ENCODE measurements at places on chromosomes 5 and 9. TPM values are rescaled to one million over a fixed set of nuclear protein-coding genes. Genes with fewer than 3 reads are reported as not detected.

Gene PCDHGA10
- 1.2 TPM for total RNA-seq

DNA sequence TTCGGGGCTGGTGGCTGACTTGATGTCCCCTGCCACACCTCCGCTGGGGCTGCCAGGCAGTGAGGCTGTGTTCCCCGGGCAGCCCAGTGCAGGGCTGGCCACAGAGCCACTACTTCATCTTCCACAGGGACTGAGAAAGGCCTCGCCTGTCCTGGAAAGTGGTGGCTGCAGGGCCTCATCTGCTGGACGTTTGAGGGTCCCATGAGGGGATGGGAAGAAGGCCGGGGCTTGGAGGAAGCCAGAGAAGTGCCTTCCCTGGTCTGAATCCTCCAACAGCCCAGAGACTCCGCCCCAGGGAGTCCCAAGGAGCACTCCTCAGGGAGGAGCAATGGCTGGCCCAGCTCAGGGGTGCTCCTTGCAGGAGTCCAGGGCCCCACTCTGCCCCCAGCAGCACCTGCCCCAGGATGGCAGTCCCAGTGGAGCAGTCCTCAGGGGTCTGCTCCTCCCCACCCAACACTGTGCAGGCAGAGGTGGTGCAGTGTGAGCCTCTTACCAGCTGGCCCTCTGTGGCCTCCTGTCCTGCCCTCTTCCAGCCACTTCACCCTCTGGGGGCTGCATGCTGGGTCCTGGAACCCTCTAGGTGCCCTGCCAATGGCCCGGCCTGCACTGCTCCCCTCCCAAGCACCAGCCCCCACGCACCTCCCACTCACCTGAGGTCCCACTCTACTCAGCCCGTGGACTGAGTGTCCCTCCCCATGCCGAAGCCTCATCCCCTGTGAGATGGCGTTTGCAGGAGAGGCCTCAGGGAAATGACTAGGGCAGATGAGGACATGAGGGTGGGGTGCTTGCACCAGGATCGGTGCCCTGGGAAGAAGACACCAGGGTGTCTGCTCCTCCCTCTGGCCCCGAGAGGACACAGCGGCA lies 47.3 kb upstream of the COL5A1 start:
- no peak for DNase-seq

DNA sequence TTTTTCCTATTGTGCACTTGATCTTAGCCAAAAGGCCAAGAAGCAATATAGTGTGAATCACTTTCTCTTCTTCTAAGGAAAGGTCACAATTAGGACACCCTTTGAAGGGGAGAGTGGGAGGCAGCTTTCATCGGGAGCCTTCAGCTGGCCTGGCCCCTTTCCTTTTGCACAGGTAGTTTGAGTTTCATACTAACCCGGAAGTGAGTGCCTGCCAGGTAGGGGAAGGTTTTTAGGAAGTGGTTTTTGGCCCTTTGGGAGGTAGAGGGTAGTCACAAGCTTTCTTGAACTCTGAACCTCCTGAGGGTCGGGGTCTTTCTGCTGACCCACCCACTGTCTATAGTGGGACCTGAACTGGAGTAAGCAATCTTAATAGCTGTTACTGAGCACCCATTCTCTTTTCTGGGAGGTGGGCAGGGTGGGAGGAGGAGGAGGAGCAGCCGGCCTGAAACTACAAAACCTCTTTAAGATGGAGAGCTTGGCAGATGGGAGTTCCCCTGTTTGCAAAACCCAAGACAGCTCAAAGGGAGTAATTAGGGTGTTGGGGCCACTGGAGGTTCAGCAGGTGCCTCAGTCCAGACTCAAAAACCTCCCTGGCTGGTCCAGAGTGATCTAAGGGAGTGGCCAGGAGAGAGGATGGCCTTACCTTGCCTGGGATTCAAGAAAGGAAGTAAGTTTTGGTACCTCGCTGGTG lies 6.0 kb downstream of the LARP1 start:
- DNase-seq = no peak

Gene FBP2
- total RNA-seq = not detected

DNA sequence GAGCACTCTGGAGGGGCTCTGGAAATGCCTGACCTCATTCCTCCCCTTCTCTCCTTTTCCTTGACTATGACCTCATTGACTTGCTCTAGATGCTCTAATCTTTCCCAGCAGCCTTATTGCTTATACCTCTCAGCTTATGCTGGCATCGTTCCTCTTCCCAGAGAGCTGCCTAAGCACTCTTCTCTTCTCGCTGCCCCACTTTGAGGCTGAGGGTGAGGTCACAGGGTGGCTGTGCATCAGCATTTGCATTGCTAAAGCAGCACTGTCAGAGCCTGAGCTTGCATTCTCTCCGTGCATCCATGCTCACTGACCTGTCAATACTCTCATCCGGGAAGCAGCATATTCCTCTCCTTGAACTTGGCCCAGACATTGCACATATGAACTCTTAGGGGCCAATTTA lies 96.4 kb upstream of the NTRK2 start:
- no peak for DNase-seq
